ENCODE measurements at places on chromosomes 16 and 17.
A peak's percentile ranks its signal among the peaks of the same experiment; 100 is the strongest.

DNA sequence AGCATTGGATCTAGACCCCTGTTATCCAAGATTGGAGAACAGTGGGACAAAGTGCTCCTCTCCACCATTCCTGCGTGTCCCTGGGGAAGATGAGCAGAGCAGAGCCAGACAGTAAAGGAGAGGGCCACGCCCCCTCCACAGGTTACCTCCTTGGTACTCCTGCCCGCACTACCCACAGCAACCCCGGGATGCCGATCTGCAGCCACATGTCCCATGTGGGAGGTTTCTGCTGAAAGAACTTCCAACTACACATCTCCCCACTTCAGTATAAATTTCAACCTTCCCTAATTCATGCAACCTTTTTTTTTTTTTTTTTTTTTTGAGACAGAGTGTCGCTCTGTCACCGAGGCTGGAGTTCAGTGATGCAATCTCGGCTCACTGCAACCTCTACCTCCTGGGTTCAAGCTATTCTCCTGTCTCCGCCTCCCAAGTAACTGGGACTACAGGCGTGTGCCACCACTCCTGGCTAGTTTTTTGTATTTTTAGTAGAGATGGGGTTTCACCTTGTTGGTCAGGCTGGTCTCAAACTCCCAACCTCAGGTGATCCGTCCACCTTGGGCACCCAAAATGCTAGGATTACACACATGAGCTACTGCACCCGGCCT, 2.3 kb downstream of the RAB37 start:
- no peak for DNase-seq

DNA sequence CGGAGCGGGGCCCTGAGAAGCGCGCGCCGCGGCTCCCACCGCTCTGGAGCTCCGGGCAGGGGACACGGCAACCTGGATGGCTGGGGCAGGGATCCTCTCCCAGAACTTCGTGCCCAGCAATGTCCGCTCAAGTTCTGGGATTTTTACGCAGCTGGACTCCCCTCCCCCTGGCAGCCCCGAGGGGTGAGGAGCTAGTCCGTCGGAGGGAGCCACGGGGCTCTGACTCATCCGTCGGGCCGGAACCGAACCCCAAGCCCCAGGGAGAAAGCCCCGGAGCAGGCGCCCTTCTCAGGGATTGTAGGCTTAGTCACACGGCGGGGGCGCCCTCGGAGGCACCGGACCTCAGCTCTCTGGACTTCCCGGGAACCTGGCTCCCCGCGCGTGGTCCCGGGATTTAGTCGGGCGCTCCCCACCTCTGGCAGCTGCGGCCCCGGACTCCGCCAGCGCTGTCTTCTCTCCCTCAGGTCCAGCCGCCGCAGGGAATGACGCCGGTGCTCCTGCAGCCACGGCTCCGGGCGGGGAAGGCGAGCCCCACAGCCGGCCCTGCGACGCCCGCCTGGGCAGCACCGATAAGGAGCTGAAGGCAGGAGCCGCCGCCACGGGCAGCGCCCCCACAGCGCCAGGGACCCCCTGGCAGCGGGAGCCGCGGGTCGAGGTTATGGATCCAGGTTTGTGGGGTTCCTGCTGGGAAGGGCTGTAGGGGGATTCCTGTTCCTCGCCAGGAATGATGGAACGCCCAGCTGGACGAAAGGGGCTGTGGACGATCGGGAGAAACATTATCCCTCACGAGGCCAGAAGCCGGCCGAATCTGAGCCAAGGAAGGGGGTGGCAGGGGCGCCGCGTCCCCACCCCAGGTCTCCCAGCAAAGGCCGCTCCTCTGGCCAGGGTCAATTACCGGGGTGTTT, 830 bp downstream of the SPHK1 start:
- DNase-seq = peak; percentile 42

- no peak for DNase-seq
These were observed 1.6 kb downstream of the TMC8 start for GRCh38 chr17:78132084-78132676.

- DNase-seq = peak; percentile 29
These were observed 825 bp downstream of the METTL9 start for GRCh38 chr16:21600031-21600773.

GRCh38 chr17:55478971-55479370, 32.3 kb downstream of the SMIM36 start:
- DNase-seq = no peak

DNA sequence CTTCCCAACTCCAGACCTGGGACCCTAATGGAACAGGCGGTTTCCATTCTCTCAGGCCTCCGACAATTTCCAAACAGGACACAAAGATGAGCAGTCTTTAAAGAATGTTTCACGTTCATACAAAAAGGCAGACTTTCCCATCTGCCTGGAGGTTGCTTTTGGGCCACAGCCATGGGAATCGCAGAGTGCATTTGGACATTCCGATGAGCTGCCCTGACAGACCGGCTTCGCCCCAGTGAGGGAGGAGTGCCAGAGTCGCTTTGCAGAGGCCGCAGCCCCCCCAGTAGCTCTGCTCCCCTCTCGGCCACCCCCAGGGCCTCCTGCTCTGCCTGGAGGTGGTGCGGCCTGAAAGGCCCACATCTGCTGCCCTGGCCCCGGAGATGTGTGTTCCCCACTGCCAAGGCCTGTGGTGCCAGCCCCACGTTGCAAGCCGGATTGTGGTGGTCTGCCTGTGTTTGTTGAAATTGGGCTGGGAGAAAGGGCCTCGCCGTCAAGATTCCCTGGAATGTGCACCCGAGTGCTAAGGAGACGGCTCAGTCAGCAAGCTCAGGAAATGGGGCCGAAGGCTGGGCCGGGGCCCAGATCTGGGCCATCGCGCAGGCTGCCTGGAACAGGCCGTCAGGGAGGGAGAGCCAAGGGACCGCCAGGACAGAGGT, 89.8 kb downstream of the C16orf95 start:
- DNase-seq = peak; percentile 16

- DNase-seq = no peak
These were observed 42.0 kb upstream of the ACSF3 start for GRCh38 chr16:89051521-89052166.

DNA sequence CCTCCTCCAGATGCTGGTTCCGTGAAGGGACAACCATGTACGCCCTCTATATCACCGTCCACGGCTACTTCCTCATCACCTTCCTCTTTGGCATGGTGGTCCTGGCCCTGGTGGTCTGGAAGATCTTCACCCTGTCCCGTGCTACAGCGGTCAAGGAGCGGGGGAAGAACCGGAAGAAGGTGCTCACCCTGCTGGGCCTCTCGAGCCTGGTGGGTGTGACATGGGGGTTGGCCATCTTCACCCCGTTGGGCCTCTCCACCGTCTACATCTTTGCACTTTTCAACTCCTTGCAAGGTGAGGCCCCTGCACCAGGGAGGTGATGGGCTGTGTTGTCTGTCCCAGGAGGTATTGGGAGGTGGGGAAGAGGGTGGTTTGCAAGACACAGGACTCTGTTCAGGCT, 9.0 kb upstream of the DRC7 start:
- DNase-seq = no peak

GRCh38 chr17:56913353-56913866, 439 bp downstream of the TRIM25 start:
- no peak for DNase-seq

DNA sequence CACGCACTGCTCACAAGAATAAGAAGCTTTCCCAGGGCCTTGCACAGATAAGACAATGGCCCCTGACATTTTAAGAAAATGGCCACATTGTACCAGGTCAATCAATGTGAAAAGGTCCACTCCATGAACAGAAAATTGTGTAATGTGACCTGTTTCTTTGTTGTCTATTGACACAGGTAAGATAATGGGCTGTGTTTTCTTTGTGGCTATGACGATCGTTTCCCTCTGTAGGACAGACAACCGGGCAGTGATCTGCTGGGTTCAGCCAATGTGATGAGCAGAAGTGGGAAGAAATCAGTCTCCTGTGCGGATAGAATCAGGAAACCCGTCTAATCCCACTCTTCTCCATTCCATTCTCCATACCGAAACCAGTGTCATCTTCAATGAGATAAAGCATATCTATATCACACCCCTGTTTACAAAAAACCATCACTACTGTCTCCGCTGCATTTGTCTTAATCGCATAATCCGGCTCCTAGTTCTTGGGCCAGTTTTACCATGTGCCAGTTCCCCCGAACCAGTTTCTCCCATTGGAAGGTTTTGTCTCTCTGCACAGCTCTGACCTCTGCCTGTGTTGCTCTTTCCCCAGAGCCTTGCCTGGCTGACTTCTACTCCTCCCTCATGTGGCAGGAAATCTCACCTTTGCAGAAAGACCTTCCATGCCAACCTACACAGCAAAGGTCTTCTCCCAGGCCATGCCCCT, 66.9 kb upstream of the ATF7IP2 start:
- DNase-seq = no peak

GRCh38 chr17:32330147-32330546, 11.8 kb downstream of the C17orf75 start:
- no peak for DNase-seq

- DNase-seq = no peak
These were observed 9.0 kb downstream of the GPR179 start for GRCh38 chr17:38334480-38335364.

DNA sequence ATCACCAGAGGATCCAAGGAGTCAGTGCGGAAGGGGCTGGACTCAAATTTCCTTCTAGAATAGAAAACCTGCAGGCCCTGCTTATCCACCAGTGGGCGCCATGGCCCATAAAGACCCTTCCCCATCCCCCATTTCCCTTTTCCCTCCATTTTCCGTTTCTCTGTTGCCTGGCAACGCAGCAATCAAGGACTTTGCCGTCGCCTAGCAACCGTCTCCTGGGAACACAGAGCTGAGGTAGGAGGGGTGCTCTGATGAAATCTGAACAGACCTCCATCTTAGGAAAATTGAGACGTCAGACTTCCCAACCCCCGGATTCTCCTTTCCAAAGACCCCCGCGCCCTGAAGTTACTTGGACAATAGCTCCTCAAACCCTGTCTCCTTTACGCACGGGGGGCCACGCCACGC, 5.7 kb downstream of the DLG4 start:
- peak; percentile 83 for DNase-seq

GRCh38 chr16:67674851-67675578, 8.4 kb downstream of the C16orf86 start:
- DNase-seq = no peak

- no peak for DNase-seq
These were observed 33.7 kb downstream of the TMEM235 start for GRCh38 chr17:78265121-78265520.

GRCh38 chr16:53404959-53405358, 29.3 kb upstream of the RBL2 start:
- no peak for DNase-seq

DNA sequence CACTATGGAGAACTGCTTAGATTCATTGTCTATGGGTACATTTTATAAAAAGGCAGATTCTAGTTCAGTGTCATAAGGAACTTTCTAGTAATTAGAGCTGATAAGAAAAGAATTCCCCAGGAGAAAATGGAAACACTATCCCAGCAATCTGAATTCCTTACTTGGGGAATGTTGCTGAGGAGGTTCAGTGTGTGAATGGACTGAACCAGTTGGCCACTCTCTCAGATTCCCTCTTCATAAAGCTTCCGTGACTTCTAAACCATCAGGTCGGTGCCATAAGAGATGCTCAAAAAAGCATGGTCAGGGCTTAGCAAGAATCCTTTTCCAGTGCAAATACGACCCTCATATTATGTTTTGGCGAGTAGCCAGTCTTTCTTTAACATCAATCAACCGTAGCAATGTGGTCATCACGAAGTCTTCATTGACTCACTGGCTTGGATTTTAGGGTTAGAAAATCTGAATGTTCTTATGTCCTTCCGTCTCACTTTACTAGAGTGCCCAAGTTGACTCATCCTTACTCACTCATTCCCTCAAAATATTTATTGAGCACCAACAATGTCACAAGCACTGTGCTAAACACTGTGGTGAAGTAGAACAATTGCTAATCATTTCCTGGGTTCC, 102.7 kb upstream of the HLF start:
- no peak for DNase-seq

- DNase-seq = peak; percentile 21
These were observed 119.2 kb upstream of the CACNG5 start for GRCh38 chr17:66715745-66716156.

GRCh38 chr17:28759256-28759865, 15.6 kb downstream of the TRAF4 start:
- DNase-seq = no peak

- no peak for DNase-seq
These were observed 16.7 kb upstream of the BAIAP2 start for GRCh38 chr17:81018044-81018802.

- no peak for DNase-seq
These were observed 2.8 kb upstream of the NXPH3 start for GRCh38 chr17:49572806-49573420.

GRCh38 chr16:51045186-51045585, 105.9 kb downstream of the SALL1 start:
- DNase-seq = no peak

- no peak for DNase-seq
These were observed 18.8 kb downstream of the XPO6 start for GRCh38 chr16:28192806-28193529.

DNA sequence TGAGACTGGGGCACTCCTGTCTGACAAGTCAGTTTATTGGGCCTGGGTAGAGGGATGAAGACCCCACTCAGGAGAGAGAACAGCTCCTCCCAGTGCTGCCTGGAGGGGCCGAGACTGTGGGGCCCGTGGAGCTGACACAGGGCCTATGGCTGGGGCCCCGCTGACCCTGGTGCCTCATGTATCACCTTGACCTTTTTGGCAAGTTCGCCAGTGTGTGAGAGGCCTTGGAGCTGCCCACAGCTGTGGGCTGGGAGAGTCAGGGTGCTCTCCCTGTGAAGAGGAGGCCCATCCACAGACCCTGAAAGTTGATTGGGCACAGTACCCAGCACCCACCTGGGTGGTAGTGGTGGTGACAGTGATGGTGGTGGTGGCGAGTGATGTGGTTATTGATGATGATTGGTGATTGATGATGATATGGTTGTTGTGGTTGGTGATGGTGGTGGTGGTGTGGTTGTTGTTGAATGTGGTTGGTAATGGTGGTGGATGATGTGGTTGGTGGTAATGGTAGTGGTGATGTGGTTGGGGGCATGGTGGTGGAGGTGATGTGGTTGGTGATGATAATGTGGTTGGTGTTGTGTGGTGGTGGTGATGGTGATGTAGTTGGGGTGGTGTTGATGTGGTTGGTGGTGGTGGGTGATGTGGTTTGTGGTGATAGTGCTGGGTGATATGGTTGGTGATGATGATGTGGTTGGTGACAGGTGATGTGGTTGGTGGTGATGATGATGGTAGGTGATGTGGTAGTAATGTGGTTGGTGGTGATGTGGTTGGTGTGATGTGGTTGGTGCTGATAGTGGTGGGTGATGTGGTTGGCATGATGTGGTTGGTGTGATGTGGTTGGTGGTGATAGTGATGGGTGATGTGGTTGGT, 29.1 kb downstream of the BAHCC1 start:
- DNase-seq = peak; percentile 65

GRCh38 chr16:50303605-50304466, 37.5 kb downstream of the ADCY7 start:
- no peak for DNase-seq

DNA sequence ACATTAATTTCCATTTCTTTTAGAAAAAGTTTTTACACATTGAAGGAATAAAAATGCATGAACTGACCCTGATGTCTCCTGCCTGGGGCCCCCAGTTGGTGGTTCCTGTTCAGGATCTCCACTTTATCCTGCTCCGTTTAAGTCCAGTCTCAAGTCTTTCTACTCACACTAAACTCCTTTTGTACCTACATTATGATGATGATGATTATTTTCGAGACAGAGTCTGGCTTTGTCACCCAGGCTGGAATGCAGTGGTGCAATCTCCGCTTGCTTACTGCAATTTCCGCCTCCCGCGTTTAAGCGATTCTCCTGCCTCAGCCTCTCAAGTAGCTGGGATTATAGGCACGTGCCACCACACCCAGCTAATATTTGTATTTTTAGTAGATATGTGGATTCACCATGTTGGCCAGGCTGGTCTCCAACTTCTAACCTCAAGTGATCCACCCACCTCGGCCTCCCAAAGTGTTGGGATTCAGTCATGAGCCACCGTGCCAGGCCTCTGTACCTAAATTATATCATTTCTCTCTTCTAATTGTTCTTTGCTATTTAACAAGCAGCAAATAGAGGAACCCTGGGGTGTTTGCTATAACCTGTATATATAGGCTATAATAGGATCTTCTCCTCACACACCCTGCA, 2.2 kb upstream of the FOXK2 start:
- DNase-seq = no peak

Measured in adrenal gland (tissue), 19 donors.